ENCODE measurements at places on chromosomes 4 and X.

- no peak for DNase-seq
Measured at GRCh38 chrX:45186643-45187026, 14.0 kb downstream of the DIPK2B start.

- no peak for DNase-seq
Measured at GRCh38 chr4:57231781-57232180, 121.6 kb upstream of the IGFBP7 start.

- no peak for DNase-seq
Measured at GRCh38 chrX:38225093-38225492, 4.4 kb upstream of the SRPX start.

GRCh38 chr4:156929386-156930105, 42.1 kb downstream of the PDGFC start:
- DNase-seq: no peak
